ENCODE measurements at places on chromosomes 3 and 15.

DNA sequence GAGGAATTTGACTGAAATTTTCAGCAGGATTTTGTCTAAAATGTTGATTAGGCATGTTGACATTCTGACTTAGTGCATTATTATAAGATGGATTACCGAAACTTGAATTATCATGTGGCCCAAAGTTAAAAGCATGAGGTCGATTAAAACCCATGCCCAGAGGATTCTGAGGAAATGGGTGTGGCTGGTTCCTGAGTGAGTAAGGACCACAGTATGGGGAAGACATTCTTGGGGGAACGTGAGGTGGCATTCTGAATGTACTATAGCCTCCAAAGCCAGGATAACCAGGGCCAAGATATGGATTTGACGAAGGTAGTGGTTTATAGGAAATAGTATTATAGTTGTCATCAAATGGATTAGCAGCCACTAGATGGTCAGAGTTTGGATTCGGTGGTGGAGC is 38.7 kb upstream of the DNAAF4 start:
- DNase-seq = no peak

- peak; percentile 61 for DNase-seq
Measured at GRCh38 chr3:55202326-55202725, 274.5 kb upstream of the LRTM1 start.

DNA sequence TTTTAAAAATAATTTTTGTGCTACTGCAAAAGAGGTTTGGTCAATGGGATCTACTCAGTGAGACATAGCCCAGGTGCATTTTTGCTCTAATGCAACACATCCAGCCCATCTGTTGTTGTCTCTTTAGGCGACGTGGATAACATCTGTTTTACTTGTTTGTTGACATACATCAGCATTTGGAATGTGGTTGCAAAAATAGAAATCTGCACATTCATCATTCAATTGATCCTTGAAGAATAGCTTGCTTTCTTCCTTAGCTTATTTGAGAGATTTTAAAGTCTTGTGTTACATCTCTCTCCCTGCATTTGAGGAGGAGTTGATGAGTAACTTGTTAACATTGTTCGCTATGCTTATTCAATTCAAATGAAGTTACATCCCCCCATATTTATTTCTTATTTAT is 1202.3 kb downstream of the NSUN3 start:
- no peak for DNase-seq

- no peak for DNase-seq
Measured at GRCh38 chr15:69013726-69014406, 629 bp upstream of the NOX5 start.

- no peak for DNase-seq
Measured at GRCh38 chr3:194559530-194559929, 72.7 kb upstream of the ATP13A3 start.

- DNase-seq = no peak
Measured at GRCh38 chr3:187765342-187765741, 20.1 kb upstream of the BCL6 start.

- DNase-seq = no peak
Measured at GRCh38 chr3:73772076-73772886, 147.5 kb upstream of the PDZRN3 start.

DNA sequence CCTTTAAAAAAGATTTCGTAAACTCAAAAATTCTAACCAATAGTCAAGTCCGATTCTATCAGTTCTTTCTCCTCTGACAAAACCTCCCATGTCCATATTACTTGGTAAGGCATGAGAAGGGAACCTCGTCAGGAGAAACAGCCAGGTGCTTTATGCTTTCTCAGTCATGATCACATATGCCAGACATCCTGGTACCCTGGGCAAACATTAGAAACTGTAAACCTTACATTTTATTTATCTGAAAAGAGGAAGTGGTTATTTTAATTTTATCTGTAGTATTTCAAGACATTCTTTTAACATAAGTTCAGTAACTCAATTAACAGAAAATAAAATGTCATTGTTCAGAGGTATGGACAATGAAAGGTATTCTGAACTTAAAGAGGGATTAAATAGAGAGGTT is 474.8 kb upstream of the GBE1 start:
- no peak for DNase-seq

DNA sequence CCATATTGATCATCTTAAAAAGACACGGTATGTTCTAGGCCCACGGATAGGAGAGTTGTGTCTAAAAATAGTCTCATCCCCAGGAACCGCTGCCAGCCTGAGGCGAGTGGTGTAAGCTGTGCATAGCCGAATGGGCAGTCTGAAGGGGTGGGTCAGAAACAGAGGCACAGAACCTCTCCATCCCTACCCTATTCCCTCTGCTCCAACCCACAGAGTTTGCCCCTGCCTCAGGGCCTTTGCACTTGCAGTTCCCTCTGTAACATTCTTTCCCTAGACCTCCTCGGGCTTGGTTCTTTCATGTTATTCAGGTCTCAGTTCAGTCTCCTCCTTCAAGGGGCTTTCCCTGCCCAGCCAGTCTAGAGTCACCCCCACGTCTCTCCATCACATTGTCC is 4.8 kb downstream of the SCN5A start:
- no peak for DNase-seq

DNA sequence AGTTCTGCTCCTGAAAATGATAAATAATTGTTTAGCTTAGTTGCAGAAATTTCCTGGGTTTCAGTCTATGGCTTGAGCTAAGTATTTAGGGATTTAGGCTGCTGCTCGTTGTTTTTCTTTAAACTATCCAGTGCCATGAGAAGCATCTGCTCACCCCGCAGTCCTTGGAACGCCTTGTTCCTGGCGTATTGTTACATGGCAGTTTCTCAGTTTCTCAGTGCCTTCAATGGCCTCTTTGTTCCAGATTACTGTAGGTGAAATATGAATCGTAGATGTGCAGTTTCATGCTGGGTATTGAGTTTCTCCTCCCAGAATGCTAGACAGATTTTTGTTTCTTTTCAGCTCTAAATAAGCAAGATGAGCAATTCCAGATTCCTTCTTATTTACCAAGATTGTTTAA is 269.5 kb upstream of the GBE1 start:
- DNase-seq = no peak

- peak; percentile 90 for DNase-seq
Measured at GRCh38 chr15:48645558-48646330, at the start of gene FBN1. Gene FBN1 (minus strand): TSS chr15:48645709. CDS start chr15:48644769, 940 bp downstream.

- no peak for DNase-seq
Measured at GRCh38 chr3:6260551-6261191, 600.2 kb upstream of the GRM7 start.

DNA sequence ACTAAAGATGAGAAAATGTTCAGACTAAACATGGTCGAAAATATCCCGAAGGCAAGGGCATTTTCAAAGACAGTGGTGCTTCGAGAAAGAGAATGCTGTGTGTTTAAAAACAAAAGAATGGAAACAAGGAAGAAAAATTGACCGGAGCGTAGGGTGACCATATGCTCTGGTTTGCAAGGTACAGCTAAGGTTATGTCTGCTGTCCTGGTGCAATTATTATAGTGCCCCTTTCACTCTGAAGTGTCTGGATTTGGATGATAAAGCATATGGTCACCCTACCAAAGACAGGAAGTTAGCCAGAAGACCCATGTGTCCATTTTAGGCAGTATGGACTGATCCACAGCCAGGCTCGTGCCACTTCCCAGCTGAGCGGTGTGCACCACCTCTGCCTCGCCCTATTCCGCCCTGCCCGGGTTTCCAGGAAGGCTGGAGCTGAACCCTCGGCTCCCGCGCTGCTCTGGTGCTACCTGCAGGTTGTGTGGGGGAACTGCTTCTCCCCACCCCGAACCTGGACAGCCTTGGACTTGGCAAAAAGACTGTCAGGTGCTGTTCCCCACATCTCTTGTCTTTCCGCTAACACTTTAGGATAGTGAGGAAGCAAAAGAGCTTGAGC is 25.2 kb downstream of the GOLGA6D start:
- DNase-seq = peak; percentile 3

GRCh38 chr15:39892418-39892817 is 27.6 kb downstream of the GPR176 start:
- DNase-seq = no peak

- DNase-seq = no peak
Measured at GRCh38 chr15:74196175-74196574, 6.4 kb downstream of the STRA6 start.

DNA sequence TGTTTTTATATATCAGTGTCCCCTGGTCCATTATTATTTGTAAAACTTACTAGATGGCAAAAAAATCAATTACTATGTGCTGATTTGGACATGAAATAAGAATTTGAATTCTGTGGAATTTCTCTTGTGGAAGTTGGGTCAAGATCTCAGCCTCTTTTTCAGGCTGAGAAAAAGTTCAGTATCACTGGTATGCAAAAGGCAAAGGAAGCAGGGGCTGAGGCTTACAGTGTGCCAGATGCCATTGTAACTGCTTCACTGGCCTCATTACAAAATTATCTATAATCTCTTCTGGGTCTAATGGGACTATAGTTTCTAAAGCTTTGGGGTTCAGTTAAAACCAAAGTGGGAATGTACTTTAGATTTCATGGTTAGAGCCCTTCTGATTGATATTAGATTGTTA is 125.9 kb upstream of the SLC7A14 start:
- no peak for DNase-seq
